Cerebellar cortex (tissue), 1 donor: ENCODE measurements at places on chromosomes 1 and 21.

- peak; percentile 28 for DNase-seq
Observed at GRCh38 chr1:208349694-208350330, 105.6 kb upstream of the PLXNA2 start.

GRCh38 chr1:70856201-70856600, 191.4 kb downstream of the PTGER3 start:
- DNase-seq, result no peak

DNA sequence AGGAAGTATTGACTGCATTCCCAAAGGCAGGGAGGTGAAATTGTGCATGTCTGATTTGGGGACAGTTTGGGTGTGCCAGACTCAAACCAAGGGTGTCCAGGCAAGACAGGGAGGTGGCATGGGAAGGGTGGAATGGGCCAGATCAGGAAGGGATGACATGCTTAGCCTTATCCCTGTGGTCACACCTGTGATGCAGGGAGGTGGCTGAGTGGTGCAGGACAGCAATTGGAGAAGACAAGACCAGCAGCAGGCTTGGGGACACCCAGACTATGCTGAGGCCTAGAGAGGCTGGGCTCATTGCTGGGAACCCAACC, 4.0 kb downstream of the FOXO6 start:
- no peak for DNase-seq

DNA sequence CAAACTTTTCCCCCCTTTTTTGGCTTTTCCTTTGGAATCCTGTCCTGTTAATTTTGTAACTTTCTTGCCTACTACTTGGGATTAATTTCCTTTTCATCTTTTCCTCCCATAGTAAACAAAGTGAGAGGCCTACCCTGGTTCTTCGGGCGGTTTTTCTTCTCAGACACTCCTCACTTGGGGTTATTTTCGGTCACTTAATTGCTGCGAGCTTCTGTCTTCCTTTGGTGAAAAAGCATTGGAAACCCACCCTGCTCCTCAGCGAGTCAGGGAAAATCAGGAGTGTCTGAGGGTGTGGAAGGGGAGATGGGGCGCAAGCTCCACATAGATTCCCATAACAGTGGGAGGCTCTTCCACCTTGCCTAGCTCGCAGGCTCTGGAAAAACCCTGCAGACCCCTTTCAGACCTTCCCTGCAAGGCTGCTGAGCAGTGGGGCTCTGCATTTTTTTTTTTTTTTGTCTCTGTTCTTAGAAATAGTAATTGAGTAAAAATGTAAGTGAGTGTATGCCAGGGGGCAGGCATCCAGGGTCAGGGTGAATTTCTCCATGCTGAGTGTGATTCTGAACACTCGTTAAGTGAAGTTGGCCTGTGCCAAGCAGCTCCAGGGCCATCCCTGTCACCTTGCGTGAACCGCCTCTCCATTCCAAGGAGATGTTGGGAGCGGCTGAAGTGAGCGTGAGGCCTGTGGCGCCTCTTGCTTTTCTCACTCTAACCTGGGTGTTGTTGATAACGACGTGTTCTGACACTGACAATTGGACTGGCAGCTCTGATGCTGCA, 20.3 kb downstream of the TGFB2 start:
- no peak for DNase-seq

- DNase-seq, result no peak
Observed at GRCh38 chr1:155809088-155809487, 47.9 kb downstream of the GON4L start.

GRCh38 chr1:30450148-30450817, 273.1 kb downstream of the MATN1 start:
- no peak for DNase-seq

DNA sequence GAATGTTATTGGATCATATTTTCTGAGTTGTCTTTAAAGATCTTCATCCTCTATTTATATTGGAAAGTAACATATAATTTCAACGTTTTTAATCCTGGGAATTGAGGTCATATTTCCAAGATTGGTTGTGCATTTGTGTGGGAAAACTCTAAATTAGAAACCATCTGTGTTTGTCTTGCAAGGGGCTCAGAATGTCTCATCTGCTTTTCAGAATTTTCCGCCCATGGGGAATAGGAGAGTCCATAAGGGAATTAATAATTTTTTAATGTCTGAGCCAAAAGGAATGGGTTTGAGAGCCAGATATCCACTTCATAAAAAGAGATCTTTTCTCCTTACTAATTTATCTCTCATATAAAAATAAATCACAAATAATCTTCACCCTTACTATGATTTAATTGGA, 84.8 kb upstream of the MAP1LC3C start:
- no peak for DNase-seq

DNA sequence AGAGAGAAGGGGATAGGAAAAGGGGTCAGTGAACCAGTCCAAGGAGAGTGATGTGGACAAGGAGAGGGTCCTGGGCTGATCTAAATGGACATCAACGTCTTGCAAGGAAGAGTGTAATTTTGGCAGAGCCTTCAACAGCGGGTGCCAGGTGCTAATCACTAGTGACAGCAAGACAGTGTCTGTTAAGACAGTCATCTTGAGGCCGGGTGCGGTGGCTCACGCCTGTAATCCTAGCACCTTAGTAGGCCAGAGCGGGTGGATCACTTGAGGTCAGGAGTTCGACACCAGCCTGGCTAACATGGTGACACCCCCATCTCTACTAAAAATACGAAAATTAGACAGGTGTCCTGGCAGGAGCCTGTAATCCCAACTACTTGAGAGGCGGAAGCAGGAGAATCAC, 12.2 kb upstream of the PADI6 start:
- no peak for DNase-seq

GRCh38 chr21:15776818-15777217, 47.0 kb downstream of the USP25 start:
- no peak for DNase-seq

GRCh38 chr1:51190961-51191360, 45.1 kb upstream of the RNF11 start:
- no peak for DNase-seq

DNA sequence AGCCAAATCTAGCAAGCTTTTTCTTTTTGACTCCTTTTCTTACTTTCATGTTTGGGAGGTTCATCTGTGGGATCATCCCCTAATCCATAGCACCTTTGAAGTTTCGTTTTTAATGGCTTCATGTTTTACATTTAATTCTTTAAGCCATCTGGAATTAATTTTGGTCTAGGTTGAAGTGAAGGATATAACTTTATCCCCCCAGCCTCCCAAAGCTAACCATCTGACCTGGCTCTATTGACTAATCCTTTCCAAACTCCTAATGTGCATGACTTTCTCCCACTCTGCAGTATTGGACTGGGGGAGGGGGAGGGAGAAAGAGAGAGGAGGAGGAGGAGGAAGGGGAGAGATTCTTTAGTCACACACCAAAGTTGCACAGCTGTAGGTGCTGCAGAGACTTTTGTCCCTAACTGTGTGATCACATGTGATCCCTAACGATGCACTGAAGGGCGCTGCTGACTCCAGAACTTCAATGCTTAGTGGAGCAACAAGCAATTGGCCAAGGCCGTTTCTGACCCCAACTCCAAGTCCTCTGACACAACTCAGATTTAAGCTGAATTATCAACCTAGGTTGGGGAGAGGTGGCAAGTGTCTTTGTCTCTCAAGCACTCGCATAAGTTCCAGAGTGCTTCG, 191.6 kb downstream of the HUNK start:
- no peak for DNase-seq

- DNase-seq, result no peak
Observed at GRCh38 chr1:238604357-238604756, 713.6 kb upstream of the ZP4 start.

- no peak for DNase-seq
Observed at GRCh38 chr1:162215902-162216301, 146.4 kb downstream of the NOS1AP start.

GRCh38 chr1:62457955-62458354, 21.1 kb downstream of the USP1 start:
- no peak for DNase-seq

DNA sequence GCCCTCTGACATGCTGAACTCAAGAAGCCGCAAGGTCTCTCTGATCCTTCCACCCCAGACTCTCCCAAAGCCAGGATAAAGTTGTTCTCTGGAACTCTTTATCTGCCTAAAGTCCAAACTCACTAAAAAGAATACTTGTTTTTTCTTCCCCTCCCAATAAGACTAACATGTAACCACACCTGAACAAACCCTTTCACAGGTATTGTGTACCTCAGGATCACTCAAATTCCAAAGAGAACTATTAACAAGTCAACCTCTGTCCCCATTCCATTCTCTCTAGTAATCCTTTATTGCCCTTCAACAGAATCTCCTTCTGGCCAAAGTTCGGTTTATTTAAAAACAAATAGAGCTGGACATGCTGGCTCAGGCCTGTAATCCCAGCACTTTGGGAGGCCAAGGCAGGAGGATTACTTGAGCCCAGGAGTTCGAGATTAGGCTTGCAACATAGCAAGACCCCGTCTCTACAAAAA, 4.1 kb upstream of the TOE1 start:
- no peak for DNase-seq

- DNase-seq, result no peak
Observed at GRCh38 chr1:2376261-2376741, 15.1 kb downstream of the MORN1 start.

DNA sequence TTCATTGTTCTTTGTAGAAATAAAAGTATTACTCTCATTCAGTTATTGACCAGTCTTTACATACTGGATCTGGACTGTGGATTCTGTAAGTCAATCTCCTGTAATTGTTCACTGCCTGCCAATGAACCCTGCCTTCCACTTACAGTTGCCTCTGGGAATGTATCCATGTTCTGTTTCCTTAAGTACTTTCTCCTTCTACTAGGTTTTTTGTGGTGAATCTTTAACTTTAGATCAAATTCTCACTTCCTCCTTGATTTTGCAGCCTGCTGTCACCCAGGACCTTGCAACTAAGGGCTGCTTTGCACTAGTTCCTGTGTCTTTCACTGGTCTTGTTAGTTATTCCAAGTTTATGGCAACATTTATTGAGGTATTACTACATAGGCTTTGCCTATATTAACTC, 28.2 kb upstream of the ANKRD13C start:
- DNase-seq, result no peak

DNA sequence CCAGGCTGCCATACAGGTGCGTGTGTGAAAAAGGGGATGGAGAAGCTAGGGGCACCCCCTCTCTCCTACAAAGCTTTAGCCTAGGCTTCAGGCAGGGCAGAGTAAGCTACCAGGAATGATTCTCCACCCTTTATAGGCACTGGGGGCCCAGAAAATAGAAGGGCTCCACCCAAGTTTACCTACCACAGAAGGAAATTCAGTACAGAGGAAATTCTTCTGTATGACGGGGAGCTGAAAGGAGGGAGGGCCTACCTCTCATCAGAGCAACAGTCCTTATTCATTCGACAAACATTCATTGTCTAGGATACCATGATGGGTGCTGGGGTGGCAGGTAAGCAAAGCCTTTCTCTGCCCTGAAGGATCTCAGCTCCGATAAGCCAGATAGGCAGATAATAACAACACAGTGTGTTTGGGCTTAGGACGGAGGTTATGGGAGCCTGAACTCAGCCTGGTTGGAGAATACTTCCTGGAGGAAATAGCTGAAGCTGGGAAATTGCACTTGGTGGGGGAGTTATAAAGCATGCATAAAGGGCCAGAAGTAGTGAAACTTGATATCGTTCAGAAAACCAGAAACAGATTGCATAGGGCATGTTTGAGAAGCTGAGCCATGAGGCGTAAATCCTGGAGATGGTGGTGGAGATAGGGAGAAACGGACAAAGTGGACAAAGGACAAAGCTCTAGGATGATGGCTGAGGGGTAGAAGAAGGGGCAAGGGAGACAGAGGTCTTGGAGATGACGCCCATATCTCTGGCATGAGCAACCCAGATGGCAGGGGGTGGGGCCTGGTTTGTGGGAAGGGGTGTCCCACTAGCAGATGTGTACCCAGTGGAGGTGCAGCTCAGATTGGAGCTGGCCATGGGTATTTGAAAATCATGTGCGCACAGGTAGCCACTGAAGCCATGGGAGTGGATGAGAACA, 5.3 kb upstream of the P3R3URF start:
- DNase-seq, result no peak

- no peak for DNase-seq
Observed at GRCh38 chr1:166980818-166981217, 5.5 kb upstream of the ILDR2 start.

GRCh38 chr21:17612565-17613241, at the start of gene BTG3:
TSS of gene BTG3 (minus strand) at chr21:17612901. CDS start at chr21:17609144, 3,757 bp downstream.
- peak; percentile 42 for DNase-seq

GRCh38 chr1:163439471-163439870, 117.7 kb downstream of the NUF2 start:
- no peak for DNase-seq

- DNase-seq, result no peak
Observed at GRCh38 chr1:156344409-156344808, 6.1 kb downstream of the TSACC start.

- DNase-seq, result no peak
Observed at GRCh38 chr1:48757363-48757762, 19.3 kb downstream of the BEND5 start.

DNA sequence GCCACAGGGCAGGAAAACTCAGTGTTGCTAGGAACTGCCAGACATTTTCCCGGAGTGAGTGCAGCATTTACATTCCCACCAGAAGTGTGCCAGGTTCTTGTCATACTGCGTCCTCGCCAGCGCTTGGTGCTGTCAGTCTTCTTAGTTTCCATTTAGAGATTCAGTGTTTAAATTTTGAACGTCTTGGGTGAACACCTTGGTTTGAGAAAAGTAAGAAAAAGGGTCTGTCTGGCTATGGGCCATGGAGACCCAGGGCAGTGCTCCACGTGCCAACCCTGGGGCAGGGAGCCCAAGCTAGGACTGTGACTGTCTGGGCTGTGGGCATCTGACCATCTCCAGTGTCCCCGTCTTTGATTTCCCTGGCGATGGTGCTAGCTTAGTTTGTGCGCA, 16.0 kb downstream of the IBA57 start:
- no peak for DNase-seq

- no peak for DNase-seq
Observed at GRCh38 chr1:53122961-53123413, 19.5 kb downstream of the SLC1A7 start.

DNA sequence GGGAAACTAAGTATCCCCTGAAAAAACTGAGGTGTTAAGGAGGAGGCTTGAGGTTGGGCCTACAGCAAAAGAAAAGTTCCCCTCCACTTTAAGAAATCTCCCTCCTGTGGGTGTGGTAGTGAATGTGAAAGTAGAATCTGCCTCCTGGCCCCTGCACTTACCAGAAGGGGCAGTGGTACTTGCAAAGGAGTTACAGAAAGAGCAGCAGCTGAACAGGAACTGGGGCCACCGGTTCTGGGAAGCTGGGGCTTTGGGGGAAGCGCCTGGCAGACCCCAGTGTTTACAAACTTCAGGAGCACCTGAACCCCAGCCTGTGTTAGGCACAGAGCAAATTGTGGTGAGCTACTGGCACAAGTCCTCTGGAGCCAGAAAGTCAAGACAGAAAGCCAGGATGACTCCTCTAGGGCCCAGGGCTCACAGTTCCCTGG, 250.2 kb upstream of the FGGY start:
- DNase-seq, result no peak
